ENCODE measurements at places on chromosomes 2 and 18. TPM values are rescaled to one million over a fixed set of nuclear protein-coding genes. Genes with fewer than 3 reads are reported as not detected.

SATB2 gene
- 0.10 TPM for total RNA-seq

RBM43 gene
- total RNA-seq = 3.6 TPM

SKOR2 gene
- not detected for total RNA-seq

SNORC gene
- 0.64 TPM for total RNA-seq

SERPINB4 gene
- total RNA-seq = not detected

IL36RN gene
- not detected for total RNA-seq

TUBA3E gene
- not detected for total RNA-seq

ASTL gene
- total RNA-seq = 1.0 TPM

SCN7A gene
- total RNA-seq = not detected

CELF4 gene
- total RNA-seq = not detected

RASGRP3 gene
- total RNA-seq = 61.7 TPM

KLHL29 gene
- total RNA-seq = 17.9 TPM

POTEC gene
- not detected for total RNA-seq

PRKAG3 gene
- not detected for total RNA-seq

SERPINE2 gene
- 0.92 TPM for total RNA-seq

SCYGR4 gene
- not detected for total RNA-seq
